ENCODE measurements at places on chromosomes 16 and 17. TPM values are rescaled to one million over a fixed set of nuclear protein-coding genes. Genes with fewer than 3 reads are reported as not detected.

Gene TSPAN10
- total RNA-seq = 0.68 TPM

Gene SMPD3
- total RNA-seq = not detected

Gene TNP2
- not detected for total RNA-seq

Gene HSPB9
- total RNA-seq = not detected

Gene KRTAP3-1
- not detected for total RNA-seq

Gene LRRC3C
- not detected for total RNA-seq

Gene PERCC1
- not detected for total RNA-seq

Gene ZG16
- total RNA-seq = not detected

Gene RHBDL1
- 1.3 TPM for total RNA-seq

Gene PRAC2
- total RNA-seq = 7.9 TPM

Gene VMP1
- total RNA-seq = 94.2 TPM

Gene INCA1
- 1.1 TPM for total RNA-seq

Gene TNFRSF13B
- not detected for total RNA-seq

Gene KRTAP4-3
- not detected for total RNA-seq

Gene HSD11B2
- not detected for total RNA-seq

Gene PPP1R1B
- 16.3 TPM for total RNA-seq

Gene TNFSF12
- 60.9 TPM for total RNA-seq

Gene TP53TG3F
- not detected for total RNA-seq

Gene GH1
- total RNA-seq = not detected

Gene HIC1
- 4.4 TPM for total RNA-seq

Gene HGS
- 45.0 TPM for total RNA-seq

Gene INPP5K
- total RNA-seq = 321 TPM

Gene LRRC45
- 10.8 TPM for total RNA-seq
